ENCODE measurements at places on chromosomes 11 and 22.

GRCh38 chr11:7571640-7572000, 57.8 kb downstream of the PPFIBP2 start:
- DNase-seq = no peak

DNA sequence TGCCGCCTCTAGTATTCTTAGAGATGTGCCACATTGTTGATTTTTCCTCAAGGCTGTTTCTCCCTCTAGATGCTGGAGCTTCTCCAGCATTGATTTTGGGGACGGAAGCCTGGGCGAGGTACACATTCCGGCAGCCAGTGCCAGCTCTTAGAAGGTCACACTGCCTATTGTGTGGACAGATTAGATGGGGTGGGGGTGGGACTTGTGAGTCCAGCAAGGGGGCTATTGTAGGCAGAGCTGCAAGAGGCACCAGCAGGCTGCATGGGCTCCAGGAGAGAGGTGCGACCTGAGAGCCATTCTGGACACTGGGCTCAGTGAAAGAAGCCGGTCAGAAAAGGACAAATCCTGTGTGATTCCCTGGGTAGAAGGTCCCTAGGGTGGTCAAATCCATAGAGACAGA, 12.4 kb downstream of the C11orf21 start:
- DNase-seq = no peak

- DNase-seq = peak; percentile 51
Observed at GRCh38 chr11:66287889-66288670, 863 bp downstream of the YIF1A start.

GRCh38 chr11:74462631-74463030, 4.7 kb downstream of the KCNE3 start:
- no peak for DNase-seq

DNA sequence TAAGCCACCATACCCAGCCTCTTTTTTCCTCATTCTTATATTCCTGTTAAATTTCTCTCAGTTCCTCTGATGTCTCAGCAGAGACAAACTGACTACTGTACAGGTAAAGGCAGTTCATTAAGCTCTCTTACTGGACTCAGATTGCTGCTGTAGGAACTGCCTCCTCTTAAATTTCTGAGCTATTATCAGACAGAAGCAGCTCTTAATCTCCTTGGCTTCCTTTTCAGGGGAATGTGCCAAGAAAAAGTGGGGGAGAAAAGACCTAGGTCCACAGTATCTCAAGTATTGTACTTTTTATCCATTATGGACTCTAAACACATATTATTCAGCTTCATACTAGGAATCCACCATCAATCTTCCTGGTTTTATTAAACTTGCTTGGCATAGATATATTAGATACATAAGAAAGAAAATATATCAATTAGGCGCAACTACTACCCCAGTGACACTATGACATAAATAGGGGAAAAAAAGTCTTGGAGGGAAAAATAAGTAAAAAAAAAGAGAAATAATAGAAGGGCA, 26.1 kb downstream of the MRTFA start:
- DNase-seq = no peak

- DNase-seq = no peak
Observed at GRCh38 chr11:59226396-59226795, 13.7 kb upstream of the MPEG1 start.

DNA sequence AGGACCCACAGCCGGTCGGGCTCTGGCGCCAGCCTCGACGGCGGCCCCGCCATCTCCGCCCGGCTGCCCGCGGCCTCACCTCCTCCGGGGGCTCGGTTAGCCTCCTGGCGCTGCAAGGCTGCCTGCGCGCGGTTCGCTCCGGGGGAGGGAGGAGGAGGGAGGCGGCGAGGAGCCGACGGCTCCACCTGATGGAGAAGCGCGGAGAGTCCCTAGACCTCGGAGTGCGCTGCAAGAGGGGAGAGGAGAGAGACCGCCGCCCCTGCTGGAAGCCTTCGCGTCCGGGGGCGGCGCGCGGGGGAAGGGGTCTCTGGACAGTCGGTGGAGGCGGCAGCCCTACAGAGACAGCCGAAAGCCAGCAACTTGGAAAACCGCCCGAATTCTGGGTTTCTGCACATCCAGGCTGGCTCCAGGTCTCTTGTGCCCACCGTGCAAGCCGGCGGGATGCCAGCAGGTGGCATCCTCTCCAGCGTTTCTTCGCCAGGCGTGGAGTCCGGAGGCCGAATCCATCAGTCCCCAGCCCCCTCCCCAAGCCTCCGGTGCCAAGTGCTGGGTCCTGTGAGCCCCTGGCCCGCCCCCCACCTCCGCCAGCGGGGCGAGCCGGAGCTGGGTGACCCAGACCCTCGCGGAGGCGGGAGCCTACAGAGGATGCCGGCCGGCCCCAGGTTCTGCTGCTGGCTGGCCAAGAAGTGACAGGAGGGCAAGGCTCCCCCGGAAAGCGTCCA, 2.9 kb upstream of the KIRREL3 start:
- peak; percentile 49 for DNase-seq

- DNase-seq = no peak
Observed at GRCh38 chr11:10247011-10247410, 47.0 kb downstream of the SBF2 start.

DNA sequence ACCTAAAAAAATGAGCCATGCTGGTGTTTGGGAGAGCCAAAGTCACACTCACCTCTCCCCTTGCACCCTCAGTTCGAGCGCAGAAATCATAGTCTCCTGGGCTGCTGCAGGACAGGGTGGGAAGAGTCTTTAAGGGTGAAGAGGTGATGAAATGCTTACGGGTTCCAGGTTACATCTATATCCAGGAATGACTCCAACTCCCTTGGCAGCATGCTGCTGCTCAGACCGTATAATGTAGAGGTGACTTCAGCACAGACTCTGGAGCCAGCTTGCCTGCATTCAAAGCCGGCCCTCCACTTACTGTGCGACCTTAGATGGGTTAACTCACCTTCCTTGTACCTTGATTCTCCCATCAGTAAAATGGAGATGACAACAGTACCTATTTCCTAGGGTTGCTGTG, 17.3 kb upstream of the PKNOX2 start:
- DNase-seq = no peak

DNA sequence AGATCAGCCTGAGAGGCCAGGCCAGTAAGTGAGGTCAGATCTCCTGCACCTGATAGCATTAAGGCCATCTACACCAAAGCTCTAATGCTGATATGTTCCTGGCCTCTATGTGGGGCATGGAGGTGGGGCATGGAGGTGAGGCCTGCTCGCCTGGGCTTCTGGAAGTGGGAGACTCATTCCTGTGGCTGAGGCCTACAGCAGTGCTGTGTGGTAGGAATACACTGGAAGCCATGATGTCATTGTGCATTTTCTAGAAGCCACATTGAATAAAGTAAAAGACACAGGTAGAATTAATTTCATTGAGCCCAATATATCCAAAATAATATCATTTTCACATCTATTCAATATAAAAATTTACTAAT, 2.7 kb downstream of the PNPLA3 start:
- DNase-seq = no peak

DNA sequence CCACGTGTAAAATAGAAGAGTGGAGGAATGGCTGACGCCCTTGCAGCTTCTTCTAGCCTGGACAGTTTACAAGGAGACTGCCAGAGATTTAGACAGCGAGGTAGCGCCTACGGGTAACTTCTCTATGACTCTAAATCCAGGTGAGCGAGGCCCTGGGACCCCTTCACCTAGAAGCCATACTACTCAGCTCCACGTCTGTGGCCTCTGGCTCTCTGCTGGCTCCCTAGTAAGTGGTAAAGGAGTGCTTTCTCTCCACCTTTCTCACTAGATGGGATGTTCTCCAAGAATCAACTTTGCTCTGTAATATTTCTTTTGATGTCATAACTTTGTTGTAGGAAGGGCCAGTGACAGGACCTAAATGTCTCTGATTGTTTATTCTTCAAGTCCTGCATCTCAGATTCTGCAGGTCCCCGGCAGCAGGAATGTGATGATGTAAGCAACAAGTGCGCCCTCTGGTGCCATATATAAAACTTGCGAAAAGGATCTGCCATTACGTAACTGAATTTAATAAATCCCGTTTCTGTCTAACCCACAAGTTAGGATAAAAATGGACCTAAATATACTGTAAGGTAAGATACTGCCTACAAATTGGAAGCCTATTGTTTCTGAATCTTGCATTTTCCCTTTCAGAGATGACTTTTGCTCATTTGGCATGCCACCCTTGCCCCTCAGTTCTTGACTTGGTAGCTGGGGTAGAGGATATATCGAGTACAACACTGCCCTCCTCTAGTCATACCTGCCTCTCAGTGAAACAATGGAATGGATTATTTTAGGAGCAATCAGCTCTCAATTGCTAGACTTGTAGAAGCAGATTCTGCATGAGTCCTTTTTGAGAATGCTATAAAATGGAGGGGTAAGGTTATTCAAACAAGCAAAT, 11.0 kb upstream of the PTPN5 start:
- peak; percentile 56 for DNase-seq

DNA sequence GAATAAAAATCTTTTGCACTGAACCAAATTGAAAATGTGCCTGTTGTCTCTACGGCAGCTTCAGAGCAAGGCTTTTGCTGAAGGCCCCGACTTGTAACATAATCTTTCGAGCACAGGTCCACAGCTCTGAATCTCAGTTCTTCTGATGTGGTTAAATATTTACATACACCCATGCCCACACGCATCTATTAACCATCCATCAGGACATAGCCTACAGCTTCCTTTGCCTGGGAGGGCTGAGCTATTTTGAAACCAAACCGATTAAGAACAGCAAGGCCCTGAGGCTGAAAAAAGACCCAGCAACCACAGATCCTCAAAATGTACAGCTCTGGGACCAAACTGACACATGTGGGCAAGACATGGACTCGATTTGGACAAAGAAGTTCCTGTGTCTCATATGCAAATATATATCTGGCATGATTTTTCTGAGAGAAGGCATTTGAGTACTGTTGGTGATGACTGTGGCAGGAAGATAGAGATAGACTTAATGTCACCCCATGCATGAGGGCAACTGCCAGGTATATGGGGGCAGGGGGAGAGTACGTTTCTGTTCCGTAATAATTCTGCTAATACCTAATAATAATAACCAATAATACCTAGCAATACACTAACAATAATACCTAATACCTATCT, 322.7 kb upstream of the PLET1 start:
- DNase-seq = peak; percentile 55

- no peak for DNase-seq
Observed at GRCh38 chr22:38602166-38602565, 32.2 kb upstream of the DMC1 start.

- no peak for DNase-seq
Observed at GRCh38 chr11:47688111-47688510, 27.1 kb downstream of the AGBL2 start.

- DNase-seq = peak; percentile 18
Observed at GRCh38 chr11:22774716-22775115, 54.9 kb downstream of the SVIP start.

DNA sequence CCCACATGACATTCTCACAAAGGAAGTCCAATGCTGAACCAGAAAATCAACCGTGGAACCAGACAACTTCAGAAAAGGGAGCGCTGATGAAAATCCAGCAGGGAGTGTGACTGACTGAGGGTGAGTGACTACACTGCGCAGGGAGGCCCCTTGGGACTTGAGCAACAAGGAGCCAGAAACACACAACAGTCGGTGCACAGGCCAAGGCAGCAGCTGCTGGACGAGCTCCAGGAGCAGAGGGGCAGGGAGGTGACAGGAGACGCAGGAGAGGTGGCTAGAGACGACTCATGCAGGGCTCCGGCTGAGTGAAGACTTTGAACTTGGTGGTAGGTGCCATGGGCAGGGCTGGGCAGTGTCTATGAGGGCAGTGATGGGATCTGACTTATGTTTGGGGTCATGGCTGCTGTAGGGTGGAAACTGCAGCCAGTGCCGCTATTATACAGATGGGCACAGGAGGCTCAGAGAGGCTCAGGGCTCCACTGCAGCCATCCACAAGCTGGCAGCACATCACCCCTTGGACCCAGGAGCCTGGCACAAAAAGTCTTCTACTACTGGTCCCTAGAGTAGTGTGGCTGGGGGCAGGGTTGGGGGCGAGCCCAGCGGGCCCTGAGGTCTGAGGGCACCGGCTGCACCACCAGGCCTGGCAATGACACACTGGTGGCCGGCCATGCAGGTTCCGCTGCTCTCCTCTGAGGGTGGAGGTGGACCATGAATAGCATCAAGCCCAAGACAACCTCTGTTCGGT, 10.3 kb upstream of the FADD start:
- no peak for DNase-seq

DNA sequence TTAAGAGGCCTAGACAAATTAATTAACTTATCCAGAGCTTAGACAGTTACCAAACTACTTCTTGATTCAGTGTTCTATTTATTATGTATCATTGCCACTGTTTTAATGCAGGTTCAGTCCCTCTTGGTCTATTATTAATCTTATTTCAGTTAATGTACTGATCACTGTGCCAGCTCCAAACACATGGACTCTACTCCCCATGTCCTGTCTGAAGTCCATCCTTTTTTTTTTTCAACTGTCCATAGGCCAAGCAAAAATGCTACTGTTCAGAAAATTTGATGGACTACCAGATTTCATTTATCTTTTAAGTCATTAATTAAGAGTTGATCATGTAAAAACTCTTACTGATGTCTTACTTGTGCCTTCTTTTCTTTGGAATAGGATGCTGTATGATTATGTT, 11.9 kb downstream of the POLD3 start:
- DNase-seq = no peak

DNA sequence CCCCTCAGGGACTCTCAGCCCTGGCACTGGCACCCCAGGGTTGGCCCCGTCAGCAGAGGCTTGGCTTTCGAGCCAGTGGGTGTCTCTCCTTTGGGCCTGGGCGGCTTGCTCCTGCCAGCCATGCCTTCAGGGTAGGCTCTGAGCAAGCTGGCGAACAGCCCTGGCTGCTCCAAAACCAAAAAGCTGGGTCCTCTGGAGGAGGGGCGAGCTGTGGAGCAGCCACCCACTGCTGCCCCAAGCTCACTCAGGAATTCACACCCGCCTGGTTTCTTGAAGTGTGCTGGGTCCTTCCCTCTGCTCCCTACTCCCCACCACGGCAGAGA, 6.2 kb downstream of the YDJC start:
- no peak for DNase-seq

- no peak for DNase-seq
Observed at GRCh38 chr11:72775288-72776110, 18.3 kb downstream of the STARD10 start.

GRCh38 chr22:49214976-49215375, 612.7 kb downstream of the BRD1 start:
- no peak for DNase-seq

DNA sequence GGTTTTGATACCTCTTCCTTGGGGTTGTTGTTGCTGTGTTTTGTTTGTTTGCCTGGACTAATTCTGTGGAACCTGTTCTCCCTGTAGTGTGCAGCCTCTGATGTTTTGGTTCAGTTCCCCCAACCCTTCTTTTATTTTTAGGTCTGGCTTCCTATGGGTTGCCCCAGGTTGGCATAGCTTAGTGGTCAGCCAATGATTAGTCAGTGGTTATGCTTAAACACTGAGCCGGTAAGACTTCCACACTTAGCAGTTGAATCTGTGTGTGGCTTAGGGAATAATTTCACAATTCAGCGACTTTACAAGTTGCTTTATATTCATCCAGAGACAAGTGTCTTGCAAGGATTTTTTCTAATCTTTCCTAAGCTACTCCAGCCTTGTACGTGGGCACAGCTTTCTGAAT, 78.6 kb upstream of the CLPB start:
- no peak for DNase-seq

DNA sequence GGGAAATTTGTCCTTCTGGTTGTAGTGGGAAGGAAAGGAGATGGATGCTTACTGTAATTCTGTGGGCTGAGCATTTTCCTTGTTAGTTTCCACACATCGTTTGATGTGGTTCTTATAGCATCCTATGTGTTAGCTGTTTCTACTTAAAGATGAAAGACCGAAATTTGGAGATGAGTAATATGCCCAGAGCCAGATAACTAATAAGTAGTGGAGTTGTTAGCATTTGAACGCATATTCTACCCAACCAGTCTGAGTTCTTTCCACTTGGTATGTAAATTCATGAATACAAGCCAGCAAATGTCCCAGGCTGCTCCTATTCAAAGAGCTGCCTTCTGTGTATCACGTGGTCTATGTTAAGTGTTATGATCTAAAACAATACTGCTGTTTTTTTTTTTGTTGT, 14.6 kb downstream of the SPECC1L start:
- no peak for DNase-seq

Data from GM13977 (cell line).